ENCODE measurements at places on chromosomes 4 and X.

DNA sequence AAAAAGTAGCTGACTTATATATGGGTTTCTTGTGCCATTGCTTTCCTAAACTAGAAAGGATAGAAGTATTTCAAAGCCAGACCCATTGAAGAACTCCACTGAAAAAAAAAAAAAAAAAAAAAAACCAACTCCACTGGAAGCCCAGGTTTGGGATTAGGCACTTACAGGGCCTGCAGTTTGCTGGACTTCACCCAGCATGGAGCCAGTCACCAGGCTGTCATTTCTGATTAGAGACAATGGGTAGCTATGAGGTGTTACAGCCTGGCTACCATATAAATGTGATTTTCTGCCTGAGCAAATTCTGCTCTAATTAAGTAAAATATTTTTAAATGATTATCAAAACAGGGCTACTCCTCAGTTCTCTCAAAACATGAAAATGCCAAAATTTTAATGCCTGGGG is 49.5 kb downstream of the HS6ST2 start:
- no peak for DNase-seq

DNA sequence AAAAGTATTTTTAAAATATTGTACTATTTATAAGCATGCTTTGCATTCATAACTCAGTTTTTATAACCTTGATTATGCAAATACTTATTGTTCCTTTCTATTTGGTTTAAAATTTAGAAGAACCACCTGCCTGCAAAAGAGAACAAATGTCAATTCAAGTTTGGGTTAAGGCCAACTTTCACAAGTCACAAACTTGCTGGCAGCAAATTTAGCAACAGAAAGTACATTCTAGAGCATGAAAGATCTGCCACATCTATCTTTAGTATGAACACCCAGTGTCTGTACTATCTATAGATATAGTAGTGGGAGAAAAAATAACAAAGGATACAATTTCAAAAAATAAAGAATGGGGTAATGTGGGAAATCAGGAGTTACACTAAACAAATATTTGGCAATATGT is 1014.2 kb downstream of the C4orf33 start:
- DNase-seq: no peak

GRCh38 chr4:186570193-186570996 is 15.0 kb upstream of the MTNR1A start:
- DNase-seq: no peak

- DNase-seq: no peak
Observed at GRCh38 chr4:114279711-114280110, 300.3 kb upstream of the ARSJ start.

- DNase-seq: peak; percentile 56
Observed at GRCh38 chrX:49844611-49845010, 15.5 kb downstream of the PAGE4 start.

DNA sequence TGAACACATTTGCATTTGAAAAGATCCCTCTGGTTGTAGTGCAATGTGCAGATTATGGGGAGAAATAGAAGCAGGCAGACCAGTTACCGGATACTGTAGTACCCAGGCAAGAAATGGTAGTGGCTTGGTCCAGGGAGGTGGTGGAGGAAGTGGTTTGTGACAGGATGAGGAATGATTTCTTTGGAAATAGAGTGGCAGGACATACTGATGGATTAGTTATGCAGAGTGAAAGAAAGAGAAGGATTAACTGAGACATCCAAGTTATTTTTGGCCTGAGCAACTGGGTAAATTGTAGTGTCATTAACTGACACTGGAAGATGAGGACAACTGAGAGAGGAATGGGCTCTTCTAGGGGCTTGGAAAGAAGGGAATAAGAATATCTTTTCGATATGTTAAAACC is 139.7 kb downstream of the CFAP299 start:
- no peak for DNase-seq

GRCh38 chr4:61336488-61336887 is 136.4 kb downstream of the ADGRL3 start:
- no peak for DNase-seq

DNA sequence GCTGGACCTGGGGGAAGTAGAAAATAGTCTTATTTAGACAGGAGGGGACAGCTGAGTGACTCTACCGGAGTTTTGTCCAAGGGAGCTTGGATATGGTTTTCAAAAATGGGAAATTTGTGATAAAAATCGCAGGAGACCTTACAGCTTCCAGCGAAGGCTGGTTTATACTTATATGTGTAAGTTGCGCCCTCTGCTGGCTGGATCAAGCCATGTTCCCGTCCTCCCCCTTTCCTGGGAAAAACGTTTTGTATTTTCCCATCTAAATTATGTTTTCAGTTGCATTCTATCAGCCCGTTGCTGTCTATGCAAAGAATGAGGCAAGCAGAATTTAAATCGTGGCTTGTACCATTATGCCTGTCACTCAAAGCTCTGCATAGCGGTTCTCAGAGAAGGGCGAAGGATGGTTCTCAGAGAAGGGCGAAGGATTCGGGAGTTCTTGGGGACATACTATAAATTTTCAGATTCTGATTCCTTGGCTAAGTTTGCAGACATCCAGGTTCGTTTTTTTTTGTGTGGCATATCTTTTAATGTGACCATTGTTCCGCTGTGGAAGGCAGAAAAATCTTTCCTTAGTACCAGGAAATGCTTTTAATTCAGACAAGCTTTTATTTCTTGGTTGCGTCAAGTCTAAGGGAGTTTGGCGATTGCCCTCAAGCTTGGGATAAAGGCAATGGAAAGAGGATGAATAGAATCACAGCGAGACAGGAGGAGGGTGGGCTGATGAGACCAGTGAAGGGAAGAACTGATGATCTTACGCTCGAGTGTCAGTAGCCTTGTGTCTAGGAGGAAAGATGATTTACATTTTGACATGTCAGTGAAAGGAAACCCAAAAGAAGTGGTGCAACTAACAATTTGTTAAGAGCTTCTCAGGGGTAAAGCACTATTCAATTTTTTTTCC is 128.5 kb upstream of the ARX start:
- peak; percentile 19 for DNase-seq

DNA sequence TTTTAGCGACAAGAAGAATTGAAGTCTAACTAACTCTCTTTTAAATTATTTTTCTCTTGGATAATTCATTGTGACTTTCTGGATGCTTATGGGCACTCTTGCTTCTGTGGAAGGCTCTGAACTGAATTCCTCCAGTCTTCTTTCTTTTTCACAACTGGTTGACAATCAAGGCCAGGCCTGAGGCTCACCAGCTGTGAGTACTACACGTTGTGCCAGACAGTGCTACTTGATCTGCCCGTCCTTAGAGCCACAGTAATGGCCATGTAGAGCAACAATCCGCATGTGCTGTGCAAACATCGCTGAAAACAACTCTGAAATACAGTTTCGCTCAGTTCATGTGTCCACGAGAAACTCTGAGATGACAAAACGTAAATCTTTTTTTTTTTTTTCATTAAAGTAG is 1336.3 kb upstream of the AGA start:
- no peak for DNase-seq

- no peak for DNase-seq
Observed at GRCh38 chrX:13533726-13534125, 35.7 kb upstream of the EGFL6 start.

GRCh38 chr4:140497747-140498636 is at the start of gene MGAT4D:
MGAT4D (minus strand) TSS chr4:140498293; CDS start chr4:140498222, 71 bp downstream.
- no peak for DNase-seq

DNA sequence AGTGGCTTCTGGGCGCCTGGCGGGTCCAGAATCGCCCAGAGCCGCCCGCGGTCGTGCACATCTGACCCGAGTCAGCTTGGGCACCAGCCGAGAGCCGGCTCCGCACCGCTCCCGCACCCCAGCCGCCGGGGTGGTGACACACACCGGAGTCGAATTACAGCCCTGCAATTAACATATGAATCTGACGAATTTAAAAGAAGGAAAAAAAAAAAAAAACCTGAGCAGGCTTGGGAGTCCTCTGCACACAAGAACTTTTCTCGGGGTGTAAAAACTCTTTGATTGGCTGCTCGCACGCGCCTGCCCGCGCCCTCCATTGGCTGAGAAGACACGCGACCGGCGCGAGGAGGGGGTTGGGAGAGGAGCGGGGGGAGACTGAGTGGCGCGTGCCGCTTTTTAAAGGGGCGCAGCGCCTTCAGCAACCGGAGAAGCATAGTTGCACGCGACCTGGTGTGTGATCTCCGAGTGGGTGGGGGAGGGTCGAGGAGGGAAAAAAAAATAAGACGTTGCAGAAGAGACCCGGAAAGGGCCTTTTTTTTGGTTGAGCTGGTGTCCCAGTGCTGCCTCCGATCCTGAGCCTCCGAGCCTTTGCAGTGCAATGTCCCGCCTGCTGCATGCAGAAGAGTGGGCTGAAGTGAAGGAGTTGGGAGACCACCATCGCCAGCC is at the start of gene ATOH1:
Gene ATOH1 (plus strand): TSS at position 422 of the 663 bp plus-strand sequence. CDS start 174 bp downstream, at position 596.
- no peak for DNase-seq

GRCh38 chrX:113929004-113929403 is 654.9 kb upstream of the HTR2C start:
- DNase-seq: peak; percentile 59

DNA sequence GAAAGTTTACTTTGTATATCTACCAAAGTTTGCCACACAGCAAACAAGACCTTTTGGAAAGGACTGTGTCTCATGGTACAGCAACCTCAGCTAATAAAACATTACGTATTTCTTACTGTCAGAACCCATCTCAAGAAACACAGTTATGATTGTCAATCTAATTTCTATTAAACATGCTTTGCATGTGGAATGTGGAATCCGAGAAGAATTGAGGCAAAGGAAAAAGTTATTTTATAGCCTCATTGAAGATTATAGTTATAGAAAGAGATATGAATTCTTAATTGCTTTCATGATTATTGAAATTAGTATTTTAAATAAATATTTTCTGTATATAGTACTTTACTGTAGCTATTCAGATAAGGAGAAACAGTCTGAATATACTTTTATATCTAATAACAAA is 5.4 kb downstream of the PCDH7 start:
- no peak for DNase-seq

- no peak for DNase-seq
Observed at GRCh38 chr4:55446578-55446922, 50.8 kb downstream of the TMEM165 start.

GRCh38 chrX:20217271-20217670 is 49.4 kb downstream of the RPS6KA3 start:
- no peak for DNase-seq

DNA sequence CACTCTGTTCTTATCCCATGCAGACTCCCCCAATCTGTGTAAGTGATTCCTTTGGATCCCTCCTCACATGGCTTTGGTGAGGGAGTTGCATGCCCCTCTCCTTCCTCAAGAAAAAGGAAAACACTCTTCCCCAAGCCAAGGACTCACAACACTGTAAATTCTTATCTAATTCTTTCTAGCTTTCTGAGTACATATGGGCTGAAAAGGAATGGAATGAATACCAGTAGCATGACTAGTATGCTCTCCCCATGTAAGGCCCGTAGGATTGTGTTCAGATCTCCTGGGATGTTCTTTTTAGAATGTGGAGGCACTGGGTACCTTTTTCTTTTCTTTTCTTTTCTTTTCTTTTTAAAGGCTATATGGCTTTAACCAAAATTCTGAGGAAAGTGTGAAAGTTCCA is 17.0 kb upstream of the MAGED1 start:
- no peak for DNase-seq

- DNase-seq: no peak
Observed at GRCh38 chrX:153475751-153476281, 5.4 kb upstream of the HAUS7 start.

DNA sequence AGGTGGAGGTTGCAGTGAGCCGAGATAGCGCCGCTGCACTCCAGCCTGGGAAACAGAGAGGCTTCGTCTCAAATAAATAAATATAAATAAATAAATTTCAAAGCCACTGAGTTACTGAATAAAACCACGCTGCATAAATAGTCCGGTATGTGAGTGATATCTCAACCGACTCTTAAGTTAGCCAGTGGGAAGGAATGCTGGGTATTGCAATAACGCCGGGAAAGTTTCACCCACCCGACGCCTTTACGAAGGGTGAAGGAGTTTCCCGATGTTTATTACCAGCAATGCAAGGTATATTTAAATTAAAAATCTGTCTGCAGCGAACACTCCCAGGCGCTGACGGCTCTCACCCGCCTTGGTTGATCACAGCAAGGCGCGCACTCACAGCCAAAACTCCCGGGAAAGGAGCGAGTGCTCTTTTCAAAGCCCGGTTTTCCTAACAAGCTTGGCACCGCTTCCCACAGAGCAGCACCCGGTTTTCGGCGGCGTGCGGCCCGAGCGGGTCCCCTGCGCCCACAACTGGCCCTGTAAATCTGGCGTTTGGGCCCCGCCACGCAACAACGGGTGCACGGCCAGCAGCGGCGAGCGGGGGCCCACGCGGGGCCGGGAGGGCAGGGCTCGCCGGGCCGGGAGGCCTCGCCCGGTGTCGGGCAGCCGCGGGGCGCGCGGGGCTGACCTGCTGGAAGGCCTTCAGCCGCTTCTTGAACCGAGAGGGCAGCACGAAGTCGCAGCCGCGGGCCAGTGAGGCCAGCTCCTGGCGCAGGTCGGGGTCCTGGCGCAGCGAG is 13.7 kb downstream of the PPP2R3B start:
- no peak for DNase-seq

DNA sequence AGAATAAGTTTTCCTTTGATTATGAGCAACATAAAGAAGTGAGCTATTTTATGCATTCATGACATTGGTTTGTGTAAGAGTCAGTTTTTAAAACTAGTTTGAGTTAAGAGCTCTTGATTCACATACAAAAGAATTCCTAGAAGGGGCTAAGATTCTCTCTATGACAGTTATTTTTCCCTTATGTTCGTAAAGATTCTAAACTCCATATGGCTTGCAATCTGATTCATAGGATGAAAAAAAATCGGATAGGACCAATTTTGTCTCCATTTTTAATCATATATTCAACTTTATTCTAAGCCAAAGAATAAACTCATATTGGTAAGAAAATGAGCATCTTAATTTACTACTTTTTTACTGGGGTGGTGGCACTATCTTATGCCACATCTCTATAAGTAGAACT is 79.4 kb downstream of the NAP1L3 start:
- DNase-seq: no peak

- no peak for DNase-seq
Observed at GRCh38 chr4:108527723-108528122, 92.7 kb upstream of the RPL34 start.

DNA sequence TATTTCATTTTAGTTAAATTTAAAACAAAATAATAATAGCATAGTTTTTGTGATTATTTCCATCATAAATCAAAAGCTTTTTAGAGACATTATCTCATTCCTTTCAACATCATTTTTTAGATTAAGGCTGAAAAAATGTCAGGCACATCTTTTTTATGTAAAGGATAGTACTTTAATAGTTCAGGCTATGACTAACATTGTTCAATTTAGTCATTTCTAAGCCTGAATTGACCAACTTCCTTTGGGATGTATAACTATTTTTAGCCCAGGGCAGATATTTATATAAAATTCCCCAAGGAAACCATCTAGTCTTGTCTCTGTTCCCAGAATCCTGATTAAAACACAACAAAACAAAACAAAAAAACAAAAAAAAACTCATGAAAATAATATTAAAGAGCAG is 145.6 kb upstream of the PCDH18 start:
- DNase-seq: no peak

DNA sequence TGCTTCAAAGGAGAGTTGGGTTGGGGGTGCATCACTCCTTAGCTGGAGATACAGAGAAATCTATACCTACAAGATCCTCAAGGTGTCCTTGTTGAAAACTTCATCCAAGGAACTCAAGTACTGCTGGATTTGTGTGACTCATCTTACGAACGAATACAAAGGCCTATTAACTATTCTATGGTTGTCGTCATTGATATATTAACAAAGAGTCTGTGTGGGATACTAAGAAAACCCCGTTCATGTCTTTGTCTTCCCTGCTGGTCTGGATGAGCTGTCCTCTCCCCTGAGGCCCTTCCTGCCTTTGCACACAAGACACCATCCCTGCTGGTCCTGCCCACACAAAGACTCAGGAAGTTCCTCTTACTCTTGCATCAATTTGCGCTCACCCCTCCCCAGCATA is 54.9 kb upstream of the IRF2 start:
- no peak for DNase-seq

- DNase-seq: no peak
Observed at GRCh38 chr4:184156163-184156920, 61.3 kb downstream of the ENPP6 start.
